ENCODE measurements at places on chromosomes 2 and 18.

DNA sequence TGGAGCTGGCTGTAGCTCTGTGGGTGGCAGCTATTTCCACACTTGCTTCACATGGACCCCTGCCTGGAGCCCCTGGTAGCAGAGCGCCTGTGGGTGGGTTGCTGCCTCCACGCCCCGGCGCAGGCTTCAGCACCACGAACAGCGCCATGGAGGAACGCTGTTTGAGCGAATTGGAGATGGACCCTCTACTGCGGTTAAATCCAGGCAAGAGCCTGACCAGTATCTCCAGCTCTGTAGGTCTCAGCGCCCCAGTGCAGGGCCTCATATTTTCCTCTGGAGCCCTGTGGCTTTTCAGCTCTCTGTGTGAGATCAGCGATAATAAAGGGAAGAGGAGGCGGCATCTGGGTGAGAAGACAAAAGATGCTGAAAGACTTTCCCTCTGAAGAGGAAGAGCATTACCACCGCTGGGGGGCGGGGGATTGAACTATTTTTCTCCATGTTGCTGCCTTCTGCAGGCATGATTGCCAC lies 12.0 kb downstream of the ONECUT2 start:
- DNase-seq = no peak

DNA sequence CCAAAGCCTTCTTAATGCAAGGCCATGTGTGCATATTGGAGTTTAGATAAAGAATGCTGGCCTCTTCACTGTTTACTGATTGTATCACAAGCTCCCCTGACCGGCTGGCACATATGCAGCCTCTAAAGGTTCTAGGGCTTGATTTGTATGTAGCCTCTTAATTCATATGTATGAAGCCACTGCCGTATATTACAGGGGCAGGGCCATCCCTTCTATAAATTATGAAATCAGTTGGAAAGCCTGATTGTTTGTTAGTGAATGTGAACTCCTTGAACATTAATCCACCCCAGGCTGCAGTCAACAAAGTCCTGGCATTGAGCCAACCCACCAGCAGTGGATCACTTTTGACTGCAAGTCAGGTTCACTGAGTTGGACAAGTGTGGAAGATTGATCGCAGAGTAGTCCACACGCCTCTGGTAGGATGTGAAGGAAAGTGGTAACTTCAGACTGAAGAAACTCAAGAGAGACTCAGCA lies 61.6 kb upstream of the PARD3B start:
- no peak for DNase-seq

GRCh38 chr2:25497918-25498407 lies 156.2 kb upstream of the DNMT3A start:
- DNase-seq = no peak

- DNase-seq = no peak
These were observed 232.7 kb downstream of the CLIP4 start for GRCh38 chr2:29347774-29348461.

DNA sequence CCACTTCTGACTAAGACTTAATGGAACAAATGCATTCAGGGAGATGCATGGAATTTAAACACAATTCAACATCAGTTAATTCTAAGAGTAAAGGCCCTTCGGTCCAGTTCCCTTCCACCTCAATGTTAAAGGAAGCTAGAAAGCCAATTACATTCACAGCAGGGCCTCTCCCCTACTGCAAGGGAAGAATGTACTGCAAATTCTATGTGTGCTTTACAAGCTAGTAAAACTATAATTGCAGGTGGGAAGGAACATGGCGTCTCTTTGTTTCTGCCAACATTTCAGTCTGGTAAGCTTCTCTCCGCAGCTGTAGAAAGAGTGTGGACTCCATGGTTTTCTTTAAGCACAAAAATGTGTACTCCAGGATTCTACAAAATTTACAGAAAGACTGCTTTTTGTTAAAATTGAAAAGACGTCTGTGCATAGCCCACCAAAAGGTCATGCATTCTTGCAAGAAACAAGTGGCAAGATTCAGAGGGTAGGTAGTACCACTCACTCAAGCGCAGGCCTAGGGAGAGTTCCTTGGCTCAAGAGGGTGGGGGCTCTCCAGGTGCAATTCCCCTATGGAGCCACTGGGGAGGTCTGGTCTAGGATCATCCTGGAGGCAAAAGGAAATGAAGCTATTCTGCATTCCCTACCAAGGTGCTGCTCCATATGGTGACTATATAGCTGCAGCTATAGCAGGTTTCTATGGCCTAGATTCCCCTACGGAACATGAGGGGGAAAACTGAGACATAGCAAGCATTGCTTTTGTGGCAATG lies 127.0 kb upstream of the FZD5 start:
- no peak for DNase-seq

DNA sequence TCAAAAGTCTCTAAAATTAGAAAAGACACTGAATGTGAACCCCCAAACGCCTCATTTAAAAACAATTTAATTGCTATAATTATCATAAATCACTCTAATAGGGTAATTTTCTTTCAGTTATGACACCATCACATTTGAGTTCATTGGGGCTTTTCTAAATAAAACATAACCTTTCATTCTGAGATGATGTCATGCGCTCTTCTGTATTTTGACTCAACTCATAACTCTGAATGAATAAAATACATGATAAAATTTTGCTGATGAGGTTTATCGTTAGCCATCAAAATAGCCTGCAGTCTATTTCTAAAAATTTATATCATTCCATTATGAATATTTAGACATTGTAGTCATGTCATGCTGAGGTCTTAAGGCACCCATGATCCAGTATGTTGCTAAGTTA lies 1099.7 kb downstream of the SUCLG1 start:
- no peak for DNase-seq

DNA sequence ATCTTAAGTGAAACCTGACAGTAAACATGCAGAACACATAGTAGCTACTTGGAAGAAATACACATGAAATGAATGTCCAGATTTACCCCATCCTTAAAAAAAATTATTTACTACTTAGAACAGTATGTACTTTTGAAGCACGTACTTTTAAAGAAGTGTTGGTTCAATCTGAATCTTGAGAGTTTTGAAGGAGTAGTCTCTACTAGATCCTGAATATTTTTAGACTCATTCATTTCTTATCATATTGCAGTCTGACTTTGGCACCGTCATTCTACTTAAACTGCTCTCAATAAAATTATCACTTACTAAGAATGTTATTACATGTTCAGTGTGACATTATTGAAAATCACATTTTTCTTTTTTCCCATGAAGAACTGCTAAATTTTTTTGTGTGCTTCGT lies 187.8 kb downstream of the DPP4 start:
- no peak for DNase-seq

DNA sequence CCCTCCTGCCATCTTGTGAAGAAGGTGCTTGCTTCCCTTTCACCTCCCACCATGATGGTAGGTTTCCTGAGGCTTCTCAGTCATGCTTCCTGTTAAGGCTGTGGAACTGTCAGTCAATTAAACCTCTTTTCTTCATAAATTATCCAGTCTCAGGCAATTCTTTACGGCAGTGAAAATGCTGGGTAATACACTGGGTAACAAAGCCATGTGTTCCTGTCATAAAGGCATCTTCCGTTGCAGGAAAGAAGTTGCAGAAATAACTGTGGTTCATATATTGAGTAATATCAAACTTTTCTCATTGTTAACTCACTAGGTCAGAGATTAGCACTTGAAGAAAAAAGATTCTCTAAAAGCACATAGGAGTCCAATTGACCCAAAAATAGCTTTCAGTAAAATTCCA lies 163.9 kb upstream of the HNMT start:
- DNase-seq = no peak

GRCh38 chr2:214117054-214117453 lies 293.8 kb upstream of the VWC2L start:
- DNase-seq = no peak

DNA sequence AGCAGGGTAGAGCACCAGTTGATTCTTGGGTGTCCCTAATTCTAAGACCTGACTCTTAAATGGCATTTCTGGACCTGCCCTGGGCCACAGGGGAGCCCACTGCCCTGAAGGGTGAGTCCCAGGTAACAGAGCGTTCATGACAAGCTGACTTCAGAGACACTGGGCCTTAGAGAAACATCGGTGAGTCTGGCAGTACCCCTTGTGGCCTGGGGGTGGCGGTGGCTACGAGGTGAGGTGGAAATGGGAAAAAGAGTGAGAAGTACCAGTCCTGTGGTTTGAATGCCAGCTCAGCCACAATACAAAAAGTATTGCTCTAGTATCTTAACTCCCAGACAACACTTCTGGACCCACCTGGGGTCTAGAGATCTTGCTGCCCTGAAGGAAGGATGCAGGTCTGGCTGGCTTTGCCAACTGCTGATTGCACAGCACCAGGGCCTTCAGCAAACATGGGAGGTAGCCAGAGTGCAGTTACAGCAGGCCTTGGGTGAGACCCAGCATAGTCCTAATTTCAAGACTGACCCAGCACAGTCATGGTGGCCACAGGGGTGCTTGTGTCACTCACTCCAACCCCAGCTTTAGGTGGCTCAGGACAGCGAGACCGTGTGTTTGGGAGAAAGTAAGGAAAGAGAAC lies 44.5 kb downstream of the USP34 start:
- DNase-seq = peak; percentile 53

DNA sequence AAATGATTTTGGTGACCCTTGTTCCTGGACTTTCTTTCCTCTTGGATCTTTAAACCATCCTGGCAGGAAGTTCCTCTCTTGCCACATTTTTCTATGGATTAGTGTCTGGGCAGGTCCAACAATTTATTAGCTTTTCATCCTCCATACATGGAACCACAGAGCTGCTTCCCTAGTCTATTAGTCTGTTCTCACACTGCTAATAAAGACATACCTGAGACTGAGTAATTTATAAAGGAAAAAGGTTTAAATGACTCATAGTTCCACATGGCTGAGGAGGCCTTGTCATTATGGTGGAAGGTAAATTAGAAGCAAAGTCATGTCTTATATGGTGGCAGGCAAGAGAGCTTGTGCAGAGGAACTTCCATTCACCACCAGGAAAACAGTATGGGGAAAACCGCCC lies 122.9 kb downstream of the DDX1 start:
- DNase-seq = no peak

GRCh38 chr2:102238039-102238756 lies 51.4 kb downstream of the IL1RL2 start:
- DNase-seq = no peak

GRCh38 chr18:32378705-32379104 lies 92.0 kb downstream of the GAREM1 start:
- DNase-seq = no peak

GRCh38 chr2:160358046-160358445 lies 135.6 kb downstream of the RBMS1 start:
- DNase-seq = no peak

- DNase-seq = no peak
These were observed 204.2 kb downstream of the CYP26B1 start for GRCh38 chr2:71943238-71944182.

DNA sequence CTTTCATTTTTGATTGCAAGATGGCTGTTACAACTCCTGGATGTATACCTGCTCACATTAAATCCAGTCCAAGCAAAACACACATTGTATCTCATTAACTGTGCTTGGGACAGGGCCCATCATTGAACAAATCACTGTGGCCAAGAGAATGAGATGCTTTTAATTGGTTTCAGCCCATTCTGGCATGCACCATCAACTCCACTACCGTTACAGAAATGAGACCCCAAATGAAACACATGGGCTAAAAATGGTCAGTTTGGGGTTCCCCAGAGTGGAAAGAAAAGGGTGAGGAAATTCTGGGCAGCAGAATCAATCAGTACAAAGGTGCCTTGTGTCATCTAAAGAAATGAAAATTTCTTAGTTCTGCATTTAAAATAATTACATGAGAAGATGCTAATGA lies 52.7 kb downstream of the FAM171B start:
- DNase-seq = no peak

GRCh38 chr2:175880-176820 lies 87.7 kb downstream of the SH3YL1 start:
- DNase-seq = no peak

DNA sequence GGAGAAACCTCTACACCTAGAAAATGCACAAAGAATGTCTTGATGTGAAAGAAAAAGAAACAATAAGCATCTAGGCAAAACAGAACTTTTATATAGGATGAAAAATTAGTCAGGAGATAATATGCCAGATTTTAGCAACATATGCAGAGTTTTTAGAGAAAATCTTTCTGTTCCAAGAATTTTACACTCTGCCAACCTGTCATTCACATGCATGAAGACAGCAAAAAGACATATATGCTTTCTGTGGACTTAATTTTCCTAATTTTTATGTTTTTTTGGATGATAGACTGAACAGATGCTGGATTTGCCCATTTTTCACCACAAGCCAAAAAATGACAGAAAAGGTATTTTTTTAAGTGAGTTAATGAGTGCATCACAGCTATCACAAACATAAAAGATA lies 637.3 kb downstream of the TRIB2 start:
- no peak for DNase-seq

DNA sequence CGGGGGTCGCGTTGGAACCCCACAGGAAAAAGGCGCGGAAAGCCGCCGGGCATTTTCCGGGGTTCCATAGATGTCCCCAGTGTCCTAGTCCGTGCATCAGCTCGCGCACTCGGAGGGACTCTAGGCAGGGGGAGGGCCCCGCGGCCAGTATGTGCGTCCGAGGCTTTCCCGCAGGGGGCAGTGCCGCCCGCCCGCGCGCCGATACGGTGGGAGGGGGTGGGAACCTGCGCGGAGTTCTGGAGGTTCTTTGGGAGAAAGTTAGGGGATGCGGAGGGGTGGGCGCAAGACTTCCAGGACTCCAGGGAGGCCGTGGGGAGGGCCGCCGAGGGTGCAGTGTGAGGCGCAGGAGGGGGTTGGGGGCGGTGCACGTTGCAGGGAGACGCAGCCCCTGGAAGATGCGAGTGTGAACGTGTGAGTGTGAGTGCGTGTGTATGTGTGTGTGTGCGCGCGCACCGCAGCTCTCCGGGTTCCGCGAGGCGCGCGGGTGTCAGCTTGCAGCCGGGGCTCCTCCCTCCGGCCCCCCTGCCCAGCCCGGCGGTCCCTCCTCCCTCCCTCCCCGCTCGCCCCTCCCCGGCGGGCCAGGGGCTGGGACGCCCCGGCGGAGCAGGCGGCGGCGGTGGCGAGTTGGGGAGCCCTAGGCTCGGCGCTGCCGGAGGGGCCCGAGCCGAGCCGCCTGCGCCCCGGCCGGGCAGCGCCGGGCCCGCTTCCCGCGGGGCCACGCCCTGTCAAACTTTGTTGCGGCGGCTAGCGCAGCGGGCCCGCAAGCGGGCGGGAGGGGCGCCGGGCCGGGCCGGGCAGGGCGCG lies at the start of gene TCF7L1:
Gene TCF7L1, plus strand, starts transcription at position 559 of the 804 bp plus-strand sequence. CDS start 293 bp downstream, outside the sequence.
- no peak for DNase-seq

DNA sequence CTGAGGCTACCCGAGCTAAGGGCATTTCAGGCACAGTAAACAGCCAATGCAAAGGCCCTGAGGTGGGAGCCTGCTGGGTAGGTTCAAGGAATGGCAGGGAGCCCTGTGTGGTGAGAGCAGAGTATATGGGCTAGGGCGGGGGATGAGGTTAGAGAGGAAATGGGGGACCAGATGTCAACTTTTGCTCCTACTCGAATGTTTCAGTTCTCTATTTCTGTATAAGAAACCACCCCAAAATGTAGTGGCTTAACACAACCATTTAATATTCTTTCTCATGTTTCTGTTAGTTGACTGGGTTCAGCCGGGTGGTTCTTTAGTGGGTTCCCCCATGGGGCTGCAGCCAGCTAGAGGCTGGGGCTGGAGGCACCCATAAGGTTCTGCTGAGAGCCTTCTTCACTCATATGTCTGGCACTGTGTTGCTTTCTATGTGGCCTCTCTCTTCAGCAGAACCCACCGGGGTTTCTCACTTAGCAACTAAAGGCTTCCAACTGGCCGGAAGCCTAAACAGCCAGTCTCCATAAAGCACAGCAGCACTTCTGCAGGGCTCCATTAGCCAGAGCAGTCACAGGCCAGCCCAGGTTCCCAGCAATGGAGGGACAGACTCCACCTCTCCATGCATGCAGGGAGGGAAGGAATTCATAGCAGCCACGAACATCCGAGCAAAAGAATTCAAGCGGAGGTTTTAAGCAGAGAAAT lies 5.6 kb upstream of the ATOH8 start:
- DNase-seq = peak; percentile 42

- no peak for DNase-seq
These were observed 439.3 kb downstream of the CBLN2 start for GRCh38 chr18:72104851-72105250.
